Nephron progenitor cell (in vitro differentiated cells): ENCODE measurements at places on chromosomes 12 and 14.

DNA sequence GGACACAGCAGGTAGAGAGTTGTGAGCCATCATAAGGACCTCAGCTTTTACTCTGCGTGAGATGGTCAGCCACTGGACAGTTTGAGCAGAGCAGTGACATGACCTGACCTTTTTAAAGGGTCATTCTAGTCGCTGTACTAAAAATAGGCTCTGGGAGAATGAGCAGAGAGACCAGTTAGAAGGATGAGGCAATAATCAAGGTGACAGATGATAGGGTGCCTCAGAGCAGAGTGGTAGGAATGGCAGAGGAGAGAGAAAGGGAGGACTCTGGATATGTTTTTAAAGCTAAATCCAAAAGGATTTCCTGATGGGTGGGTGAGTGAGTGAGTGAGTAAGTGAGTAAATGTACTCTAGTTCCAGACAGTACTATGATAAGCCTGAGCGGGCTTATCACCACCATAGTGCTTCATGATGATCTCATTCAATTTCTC, 83.6 kb upstream of the ARHGAP5 start:
- no peak for DNase-seq

GRCh38 chr12:75581515-75581914, 70.1 kb upstream of the KRR1 start:
- no peak for DNase-seq

DNA sequence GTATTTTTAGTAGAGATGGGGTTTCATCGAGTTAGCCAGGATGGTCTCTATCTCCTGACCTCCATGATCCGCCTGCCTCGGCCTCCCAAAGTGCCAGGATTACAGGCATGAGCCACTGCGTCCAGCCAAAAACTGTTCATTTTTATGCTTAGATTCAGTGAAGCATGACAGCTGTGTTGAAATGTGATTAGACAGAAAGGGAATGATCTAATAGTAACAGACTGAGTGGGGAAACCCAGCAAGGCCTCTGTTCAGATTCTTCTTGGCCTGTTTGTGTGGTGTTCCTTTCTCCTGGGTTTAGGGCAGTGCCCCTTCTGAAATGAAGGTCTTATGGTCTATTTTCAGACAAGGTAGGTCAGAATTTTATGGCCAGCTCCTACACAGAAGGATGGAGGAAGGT, 11.8 kb upstream of the ABCD4 start:
- DNase-seq = no peak

GRCh38 chr12:56935752-56936151, 1.5 kb upstream of the SDR9C7 start:
- no peak for DNase-seq

DNA sequence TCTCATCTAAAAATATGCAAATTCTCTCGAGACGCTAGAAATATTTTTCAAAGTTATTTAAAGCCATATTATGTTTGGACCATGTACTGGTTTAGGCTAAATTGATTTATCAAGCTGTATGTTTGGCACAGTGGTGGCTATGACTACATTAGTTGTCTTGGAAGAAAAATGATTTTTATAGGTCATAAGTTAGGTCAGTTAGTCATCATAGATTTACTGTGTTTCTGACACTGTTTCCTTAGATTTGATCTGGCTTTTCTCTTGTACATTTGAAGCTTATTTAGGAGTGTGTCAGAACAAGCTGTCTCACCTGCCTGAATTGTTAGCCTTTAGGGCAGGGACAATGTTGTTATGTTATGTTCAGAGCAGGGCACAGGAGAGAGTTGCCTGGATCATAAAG, 161.1 kb upstream of the FBXO33 start:
- no peak for DNase-seq

- DNase-seq = no peak
These were observed 85.4 kb downstream of the PIWIL1 start for GRCh38 chr12:130423136-130423535.

DNA sequence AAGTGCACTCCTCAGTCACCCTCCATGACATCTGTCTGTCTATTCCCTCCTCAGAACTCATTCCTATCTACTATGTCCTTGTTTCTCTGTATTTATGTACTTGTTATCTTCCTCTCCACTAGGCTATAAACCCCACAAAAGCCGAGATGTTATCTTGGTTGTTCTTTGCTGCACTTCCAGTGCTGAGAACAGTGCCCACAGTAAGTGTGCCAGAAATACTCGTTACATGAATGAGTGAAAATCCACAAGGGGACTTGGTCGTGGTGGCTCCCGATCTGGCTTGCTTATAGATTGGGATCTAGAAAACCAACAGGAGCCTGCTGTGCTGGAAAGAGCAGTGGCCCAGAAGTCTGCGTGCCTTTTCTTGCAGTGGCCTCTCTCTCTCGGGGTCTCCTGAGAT, 111.9 kb upstream of the PRMT8 start:
- no peak for DNase-seq

DNA sequence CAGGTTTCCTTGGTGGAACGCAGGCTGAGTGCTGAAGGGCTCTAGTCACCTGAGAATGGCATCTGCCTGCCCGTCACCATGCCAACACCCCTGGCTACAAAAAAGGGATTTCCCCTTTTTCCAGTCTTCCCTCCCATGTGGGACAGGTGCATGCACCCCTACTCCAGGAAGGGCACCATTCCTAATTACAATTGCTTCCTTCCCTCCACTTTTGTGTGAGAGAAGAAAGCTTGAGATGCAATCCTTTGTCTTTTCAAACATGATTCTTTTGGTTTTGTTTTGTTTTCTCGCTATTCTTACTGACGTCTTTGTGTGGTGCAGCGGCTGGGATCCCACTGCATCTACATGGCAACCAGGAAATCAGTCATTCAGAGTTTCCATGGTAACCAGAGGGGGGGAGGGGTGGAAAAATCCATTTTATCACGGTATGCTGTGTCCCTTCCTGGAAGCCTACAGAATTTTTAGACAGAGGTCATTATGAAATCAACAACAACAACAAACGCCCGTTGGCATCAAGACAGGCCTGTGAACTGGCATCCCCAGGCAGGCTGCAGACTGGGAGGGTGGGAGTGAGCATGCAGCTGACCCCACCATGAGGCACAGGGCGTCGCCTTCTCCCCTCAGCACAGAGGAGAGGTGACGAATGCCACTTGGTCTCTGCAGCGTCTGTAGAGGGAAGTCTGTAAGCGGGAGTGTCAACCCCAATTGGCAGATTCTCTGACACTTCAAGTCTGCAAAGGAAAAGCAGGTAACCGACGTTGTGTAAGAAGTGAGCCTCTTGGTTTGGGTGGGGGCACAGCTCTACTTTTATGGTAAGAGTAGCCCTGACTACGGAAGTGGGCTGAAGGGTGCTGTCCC, 13.6 kb upstream of the GNG2 start:
- DNase-seq = peak; percentile 35

- no peak for DNase-seq
These were observed 23.4 kb upstream of the EML1 start for GRCh38 chr14:99769799-99770198.

GRCh38 chr14:30991408-30991807, 34.0 kb upstream of the AP4S1 start:
- DNase-seq = no peak

DNA sequence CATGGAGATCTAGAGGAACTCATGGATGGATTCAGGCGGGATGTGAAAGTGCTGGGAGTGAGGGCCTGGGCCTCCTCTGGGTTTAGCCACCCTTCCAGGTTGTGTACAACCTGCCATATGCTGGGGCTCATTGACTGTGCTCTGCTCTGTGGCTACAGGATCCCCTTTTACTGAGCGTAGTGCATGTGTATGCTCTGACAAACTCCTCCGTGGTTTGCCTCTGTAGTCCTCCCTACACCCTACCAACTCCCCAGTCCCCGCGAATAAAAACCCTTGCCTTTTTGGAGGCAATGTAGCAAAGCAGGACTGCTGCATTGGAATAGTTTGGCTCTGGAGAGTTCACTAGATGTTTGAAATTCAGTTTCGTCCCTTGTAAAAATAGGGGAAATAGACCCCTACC, 17.4 kb downstream of the JDP2 start:
- no peak for DNase-seq
